CD4-positive, alpha-beta T cell treated with Interleukin-1 beta for 1 hour (primary cell): ENCODE measurements at places on chromosomes 11 and 22.

GRCh38 chr11:77619576-77620198, 17.9 kb downstream of the CLNS1A start:
- peak; percentile 58 for DNase-seq

DNA sequence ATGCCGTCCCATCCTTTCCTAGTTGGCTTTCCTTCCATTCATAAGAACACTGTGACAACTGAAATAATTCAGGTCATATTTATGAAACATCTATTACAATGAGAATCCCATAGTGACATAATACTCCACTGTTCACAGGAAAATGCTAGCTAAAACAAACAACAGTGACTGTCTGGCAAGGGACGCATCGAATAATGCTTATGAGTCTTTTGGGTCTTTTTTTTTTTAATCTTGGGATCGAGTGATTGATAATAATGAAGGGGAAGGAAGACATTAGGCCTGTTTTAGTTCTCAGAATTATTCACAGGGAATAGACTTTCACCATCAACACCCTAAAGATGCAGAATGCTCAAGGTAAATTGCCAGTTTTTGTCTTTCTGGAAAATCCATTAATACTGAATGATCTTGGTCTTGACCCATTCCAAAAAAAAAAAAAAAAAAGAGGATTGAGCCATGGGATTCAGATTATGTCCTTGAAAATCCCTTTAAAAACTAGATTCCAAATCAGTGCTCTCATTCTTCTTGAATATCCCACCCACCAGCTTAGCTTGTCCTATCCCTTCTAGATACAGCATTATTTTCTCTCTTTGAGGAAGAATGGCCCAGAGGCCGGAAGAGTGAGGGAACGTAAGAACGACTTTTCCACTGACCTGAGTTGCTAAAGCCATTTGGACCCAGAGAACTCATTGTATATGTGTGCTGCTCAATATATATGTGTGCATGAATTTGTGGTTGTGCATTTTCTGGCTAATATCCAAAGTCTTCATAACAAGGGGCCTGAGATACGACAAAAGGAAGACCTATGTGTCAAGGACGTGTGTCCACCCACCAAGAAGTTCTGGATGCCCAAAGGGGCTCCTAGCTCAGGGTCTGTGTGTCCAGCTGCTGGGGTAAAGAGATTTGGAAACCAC, 35.2 kb upstream of the CREB3L1 start:
- no peak for DNase-seq

DNA sequence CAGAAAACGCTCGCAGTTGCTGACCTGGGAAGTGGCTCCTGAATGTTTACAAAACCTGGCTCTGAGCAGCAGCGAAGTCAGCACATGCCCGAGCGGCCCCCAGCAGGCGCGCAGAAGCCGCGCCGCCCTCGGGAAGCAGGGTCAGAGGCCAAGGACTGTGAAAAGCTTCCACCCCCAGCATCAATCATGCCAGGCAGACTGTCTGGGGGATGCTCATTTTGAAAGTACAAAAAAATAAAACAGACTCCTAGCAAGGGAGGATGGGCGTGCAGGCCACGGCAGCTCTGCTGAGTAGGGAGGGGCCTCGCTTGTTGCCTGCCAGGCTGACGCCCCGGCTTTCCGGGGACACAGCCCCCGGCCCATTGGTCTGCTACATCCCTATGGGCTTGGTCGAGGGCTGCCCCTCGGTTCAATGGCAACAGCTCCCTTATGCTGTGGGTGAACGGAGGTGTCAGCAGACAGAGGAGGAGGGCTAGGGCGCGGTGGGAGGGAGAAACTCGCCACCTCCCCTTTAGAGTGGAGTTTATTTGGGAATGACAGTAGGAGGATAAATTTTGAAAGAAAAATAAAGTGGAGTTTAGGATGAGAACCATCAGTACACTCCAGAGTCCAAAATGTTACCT, 37.7 kb upstream of the GNB1L start:
- peak; percentile 34 for DNase-seq

GRCh38 chr11:11171854-11172253, 181.2 kb downstream of the CSNK2A3 start:
- DNase-seq: peak; percentile 68

GRCh38 chr11:11260903-11261302, 92.1 kb downstream of the CSNK2A3 start:
- no peak for DNase-seq

GRCh38 chr22:22080270-22080669, 97.7 kb upstream of the TOP3B start:
- DNase-seq: no peak

GRCh38 chr11:84899134-84899533, 728.0 kb downstream of the DLG2 start:
- no peak for DNase-seq

GRCh38 chr11:110759972-110760381, 47.7 kb upstream of the ARHGAP20 start:
- no peak for DNase-seq

DNA sequence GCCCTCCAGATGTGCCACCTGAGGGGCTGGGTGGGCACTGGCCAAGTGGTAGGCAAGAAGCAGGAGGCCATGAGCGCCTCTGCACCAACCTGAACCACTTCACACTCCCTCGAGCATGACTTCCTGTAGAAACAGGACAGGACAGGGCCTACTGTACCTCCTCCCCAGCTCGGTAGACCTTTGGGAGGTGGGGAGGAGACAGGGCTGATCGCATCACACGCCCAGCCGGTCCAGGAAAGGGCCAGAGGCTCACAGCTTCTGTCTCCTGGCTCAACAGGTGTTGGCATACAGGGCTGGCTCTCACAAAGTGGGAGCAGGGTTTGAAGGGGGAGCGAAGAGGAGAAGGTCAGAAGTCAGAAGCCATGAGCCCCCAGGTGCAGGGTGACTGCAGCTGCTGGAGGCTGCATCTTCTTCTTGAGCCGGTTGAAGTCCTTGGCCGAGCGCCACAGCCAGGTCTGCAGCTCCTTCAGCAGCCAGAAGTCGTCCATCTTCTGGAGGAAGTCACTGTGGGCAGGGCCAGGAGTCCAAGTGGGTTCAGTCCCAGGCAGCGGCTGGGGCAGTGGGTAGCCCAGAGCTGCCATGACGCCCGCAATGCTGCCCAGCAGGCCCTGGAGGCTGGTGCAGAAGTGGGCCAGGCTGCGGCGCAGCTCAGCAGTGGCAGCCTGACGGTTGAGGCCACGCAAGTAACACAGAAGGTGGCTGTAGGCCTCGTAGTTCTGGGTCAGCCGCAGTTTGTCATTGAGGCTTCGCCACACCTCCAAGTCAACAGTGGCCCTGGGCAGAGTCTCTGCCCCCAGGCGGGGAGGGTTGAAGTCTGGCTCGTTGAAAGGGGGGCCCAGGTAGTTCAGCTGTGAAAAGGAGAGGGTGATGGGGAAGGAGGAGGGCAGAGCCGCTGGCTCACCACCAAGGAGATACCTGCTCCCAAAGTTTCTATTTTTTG, 8.3 kb downstream of the CLCF1 start:
- DNase-seq: no peak

DNA sequence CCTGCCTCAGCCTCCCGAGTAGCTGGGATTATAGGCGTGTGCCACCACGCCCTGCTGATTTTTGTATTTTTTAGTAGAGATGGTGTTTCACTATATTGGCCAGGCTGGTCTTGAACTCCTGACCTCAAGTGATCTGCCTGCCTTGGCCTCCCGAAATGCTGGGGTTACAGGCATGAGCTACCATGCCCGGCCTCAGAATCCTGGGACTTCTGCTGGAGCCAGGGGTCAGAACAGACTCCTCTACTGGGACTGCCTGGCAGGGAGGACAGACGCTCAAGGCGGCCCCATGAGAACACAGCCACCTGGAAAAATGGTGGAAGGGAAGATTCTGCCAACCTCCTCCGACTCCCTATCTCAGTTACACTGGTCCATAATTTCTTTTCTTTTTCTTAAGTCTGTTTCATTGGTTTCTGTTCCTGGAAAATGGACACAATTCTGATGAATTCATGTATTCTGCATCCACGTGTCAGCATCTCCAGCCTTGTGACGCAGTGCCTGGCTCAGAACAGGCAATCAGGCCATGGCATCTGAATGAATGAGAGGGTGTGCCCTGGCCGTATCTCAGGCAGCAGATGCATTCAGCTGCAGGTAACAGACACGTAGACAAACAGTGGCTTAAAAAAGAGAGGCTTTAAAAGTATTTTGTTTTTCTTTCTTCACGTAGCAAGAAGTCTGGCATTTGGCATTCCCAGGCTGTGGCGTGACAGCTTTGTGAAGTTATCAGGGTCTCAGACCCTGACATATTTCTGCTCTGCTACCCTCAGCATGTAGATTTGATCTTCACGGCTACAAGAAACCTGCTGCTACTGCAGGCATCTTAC, 4.8 kb downstream of the SMIM38 start:
- DNase-seq: no peak

DNA sequence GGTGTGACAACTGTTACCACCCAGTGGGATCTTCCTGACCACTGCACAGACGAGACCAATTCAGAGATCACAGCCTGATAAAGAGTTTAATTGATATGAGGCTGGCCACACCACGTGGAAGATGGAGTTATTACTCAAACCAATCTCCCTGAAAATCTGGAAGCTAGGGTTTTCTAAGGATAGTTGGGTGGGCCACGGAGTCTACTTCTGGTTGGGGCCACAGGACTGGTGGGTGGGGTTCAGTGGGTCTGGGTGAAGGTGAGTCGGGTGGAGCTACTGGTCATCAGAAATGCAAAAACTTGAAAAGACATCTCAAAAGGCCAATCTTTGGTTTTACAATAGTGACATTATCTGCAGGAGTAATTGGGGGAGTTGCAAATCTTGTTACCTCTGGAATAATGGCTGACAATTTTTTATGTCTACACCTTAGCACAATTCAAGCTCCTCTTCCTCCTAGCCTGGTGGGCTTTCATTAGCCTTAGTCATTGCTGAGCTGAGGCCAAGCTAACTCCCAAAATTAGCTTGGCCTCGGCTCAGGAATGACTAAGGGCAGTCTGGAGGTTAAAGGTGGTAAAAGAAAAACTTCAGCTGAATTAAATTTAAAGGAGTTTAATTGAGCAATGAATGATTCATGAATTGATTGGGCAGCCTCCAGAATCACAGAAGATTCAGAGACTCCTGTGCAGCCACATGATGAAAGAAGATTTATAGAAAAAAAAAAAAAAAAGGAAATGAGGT, 13.1 kb downstream of the C11orf96 start:
- no peak for DNase-seq

DNA sequence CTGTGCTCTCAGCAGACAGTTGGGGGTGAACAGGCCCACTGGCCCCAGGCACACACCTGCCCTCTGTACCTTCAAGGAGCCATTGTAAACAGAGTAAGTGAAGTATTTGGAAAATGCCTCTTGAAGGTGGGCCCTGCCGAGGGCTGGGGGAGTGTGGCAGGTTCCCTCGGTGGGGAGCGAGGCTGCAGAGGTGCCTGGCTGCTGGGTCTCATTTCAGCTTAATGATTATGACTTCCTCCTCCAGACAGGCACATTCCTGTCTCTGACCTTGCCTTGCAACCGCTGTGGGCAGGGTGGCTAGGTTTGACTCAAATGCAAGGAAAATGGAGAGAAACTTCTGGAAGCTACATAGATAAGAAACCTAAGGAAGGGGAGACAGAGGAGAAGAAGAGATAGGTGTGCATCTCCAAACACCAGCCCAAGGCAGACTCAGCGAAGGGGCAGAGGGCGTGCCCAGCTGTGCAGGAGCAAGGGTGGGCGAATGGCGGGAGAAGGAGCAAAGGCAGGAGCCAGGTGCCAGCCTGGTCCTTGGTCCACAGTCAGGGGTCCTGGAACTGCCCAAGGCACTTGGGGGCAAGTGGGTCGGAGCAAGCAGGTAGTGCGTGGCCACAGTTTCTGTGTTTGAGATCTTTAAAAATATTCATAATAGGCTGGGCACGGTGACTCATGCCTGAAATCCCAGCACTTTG, 14.0 kb downstream of the GRAMD4 start:
- DNase-seq: no peak
